ENCODE measurements at places on chromosomes 16 and 17. TPM values are rescaled to one million over a fixed set of nuclear protein-coding genes. Genes with fewer than 3 reads are reported as not detected.

The SLC35G3 gene
- total RNA-seq: not detected

The DNAJA2 gene
- 65.1 TPM for total RNA-seq

The KIF2B gene
- not detected for total RNA-seq

The CD7 gene
- total RNA-seq: 0.19 TPM

The RNF43 gene
- total RNA-seq: 0.45 TPM

The KRTAP4-1 gene
- total RNA-seq: 0.08 TPM

The ARL17A gene
- 3.6 TPM for total RNA-seq

The SEZ6 gene
- total RNA-seq: 0.03 TPM

The SMTNL2 gene
- total RNA-seq: 0.74 TPM

The PROCA1 gene
- total RNA-seq: 1.3 TPM

The MT1H gene
- not detected for total RNA-seq

The ALOX15 gene
- 0.06 TPM for total RNA-seq

The EME2 gene
- 7.7 TPM for total RNA-seq
